ENCODE measurements at places on chromosomes 5 and 9. TPM values are rescaled to one million over a fixed set of nuclear protein-coding genes. Genes with fewer than 3 reads are reported as not detected.

DNA sequence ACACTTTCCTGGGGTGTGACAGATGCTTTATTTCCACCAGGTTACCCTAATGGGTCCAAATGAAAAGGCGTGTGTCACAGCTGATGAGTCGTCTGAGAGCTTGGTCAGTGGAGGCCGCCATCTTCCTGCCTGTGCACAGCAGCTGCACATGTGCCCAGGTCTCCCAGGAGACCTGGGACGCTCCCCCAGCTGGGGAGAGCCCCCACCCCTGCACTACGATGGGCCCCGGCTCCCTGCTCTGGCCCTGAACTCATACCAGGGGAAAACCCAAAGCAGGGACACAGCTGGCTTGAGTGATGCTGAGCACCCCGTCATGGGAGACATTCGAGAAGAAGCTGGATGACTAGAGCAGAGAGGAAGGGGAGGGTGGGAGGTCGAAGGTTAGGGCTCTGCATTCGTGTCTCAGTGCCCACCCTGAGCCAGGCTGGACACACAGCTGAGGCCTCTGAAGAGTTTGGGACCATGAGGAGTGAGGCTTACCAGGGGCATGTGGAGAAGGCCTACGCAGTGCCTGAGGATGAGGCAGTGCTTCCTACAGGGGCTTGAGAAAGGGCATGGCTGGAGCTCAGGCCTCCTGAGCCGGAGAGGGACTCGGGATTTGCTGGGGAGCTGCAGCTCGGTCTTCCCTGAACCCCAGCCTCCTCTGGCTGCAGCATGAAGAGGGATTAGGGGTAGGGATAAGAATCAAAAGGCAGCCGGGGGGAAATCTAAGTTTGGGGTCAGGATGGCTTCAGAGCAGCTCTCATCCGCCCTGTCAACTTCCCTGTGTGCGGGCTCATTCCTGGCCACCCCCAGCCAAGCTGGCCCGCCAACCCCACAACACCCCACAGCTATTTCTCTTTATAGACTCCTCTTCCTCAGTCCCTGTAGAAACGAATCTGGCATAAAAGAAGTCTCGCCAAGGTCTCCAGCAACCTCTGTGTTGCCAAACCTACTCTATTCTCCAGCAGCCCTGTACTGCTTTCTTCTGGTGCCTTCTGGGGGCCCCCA is 42.2 kb upstream of the RNU6ATAC start:
- no peak for DNase-seq

GRCh38 chr5:138884094-138884493 is 9.0 kb upstream of the LRRTM2 start:
- DNase-seq: no peak

GRCh38 chr5:84381502-84382362 is 2.9 kb downstream of the EDIL3 start:
- no peak for DNase-seq

DNA sequence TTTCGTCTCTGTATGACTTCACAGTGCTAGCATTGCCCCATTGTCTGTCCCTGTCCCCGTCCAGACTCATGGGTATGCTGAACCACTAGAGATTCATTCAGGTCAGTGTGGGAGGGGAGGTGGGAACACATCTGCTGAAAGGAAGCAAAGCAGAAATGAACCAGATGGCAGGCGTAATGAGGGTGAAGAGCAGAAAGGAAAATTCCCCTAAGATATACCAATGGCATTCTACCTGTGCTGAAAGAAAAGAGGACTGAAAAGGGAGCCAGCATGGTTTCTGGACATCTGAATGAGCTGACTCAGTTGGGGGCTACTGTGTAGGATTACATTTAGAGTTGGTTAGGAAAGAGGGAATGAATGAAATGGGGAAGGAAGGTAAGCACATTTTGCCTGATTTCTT is 678.7 kb downstream of the MAT2B start:
- no peak for DNase-seq

DNA sequence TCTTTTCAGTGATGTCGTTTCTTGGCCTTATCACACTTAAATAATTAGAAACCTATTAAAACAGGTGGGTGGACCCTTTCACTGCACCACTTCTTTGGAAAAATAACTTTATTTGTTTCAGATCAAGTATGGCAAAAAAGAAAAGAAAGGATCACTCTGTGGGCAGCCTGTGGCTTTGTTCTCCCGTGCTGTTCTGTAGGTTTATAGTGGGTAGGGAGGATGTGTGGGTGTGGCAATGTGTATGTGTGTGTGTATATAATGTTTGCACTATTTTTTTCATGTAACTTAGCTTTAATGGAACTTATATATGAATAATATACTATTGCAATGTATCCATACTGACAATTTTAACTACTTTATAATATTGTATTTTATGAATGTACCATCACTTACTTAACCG is 85.9 kb downstream of the ACTBL2 start:
- no peak for DNase-seq

Gene SV2C
- not detected for total RNA-seq

Measured in HT1080 (cell line).